Activated T-cell treated with anti-CD3 and anti-CD28 coated beads, Interleukin-2, amount 50 U/mL, for 24 hours (primary cell): ENCODE measurements at places on chromosomes 16 and 17.

GRCh38 chr16:58510097-58510775, 5.1 kb upstream of the SETD6 start:
- DNase-seq, result peak; percentile 23

GRCh38 chr17:6654841-6655731, 3.5 kb downstream of the C17orf100 start:
- no peak for DNase-seq

- DNase-seq, result no peak
Measured at GRCh38 chr17:7593296-7593695, 3.4 kb upstream of the SOX15 start.

DNA sequence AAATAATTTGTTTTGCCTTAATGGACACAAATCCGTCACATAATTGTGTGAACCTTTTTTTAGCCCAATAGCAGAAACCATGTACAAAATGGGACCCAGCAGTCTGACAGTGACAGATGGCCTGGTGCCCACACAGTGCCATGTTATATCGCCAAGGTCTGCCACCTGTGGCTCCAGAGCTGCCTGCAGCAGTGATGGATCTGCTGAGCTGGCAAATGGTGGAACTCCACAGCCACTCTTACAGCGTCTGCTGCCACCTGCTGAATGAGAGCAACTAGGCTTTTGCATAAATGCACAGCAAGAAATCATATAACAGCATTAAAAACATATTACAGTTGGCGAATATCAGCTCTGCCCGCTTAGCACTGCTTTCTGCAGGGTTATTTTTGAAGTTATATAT, 59.4 kb downstream of the NUP93 start:
- DNase-seq, result no peak

DNA sequence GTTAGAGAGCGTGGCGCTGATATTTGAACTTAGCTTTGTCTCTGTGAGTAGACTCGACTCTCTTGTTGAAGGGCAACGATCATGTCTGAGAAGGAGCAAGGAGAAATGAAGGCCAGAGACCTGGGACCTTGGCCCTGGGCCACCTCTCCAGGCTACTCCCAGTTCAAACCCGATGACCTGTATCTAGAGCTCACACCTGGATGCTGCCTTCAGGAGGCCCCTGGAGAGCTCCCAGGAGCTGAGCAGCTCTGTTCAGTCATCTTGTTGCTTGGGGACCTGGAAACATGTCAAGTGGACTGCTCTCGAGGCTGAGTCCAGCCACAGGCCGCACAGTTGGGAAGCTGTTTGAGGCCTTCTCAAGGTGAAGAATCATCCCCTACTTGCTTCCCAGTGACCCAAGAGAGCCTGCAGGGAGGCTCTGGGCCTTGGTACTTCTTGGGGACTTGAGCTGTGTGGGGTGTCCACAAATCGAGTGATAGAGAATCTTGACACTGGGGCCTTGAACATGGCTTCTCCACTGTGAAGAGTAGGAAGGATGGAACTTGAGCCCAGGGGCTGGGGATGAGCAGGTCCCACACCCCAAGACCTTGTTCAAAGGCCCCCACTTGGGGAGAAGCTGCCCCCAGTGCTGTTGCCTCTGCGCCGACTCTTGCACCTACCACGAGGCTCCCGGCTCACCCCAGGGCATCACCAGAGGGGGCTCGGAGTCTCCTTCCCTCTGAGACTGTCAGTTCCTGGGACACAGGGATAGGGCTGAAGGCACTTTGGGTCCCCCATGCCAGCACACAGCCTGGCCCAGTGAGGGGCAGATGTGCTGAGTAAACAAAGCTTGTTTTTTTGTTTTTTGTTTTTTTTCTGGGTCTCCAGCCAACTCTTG, 112.1 kb downstream of the IRX5 start:
- no peak for DNase-seq

DNA sequence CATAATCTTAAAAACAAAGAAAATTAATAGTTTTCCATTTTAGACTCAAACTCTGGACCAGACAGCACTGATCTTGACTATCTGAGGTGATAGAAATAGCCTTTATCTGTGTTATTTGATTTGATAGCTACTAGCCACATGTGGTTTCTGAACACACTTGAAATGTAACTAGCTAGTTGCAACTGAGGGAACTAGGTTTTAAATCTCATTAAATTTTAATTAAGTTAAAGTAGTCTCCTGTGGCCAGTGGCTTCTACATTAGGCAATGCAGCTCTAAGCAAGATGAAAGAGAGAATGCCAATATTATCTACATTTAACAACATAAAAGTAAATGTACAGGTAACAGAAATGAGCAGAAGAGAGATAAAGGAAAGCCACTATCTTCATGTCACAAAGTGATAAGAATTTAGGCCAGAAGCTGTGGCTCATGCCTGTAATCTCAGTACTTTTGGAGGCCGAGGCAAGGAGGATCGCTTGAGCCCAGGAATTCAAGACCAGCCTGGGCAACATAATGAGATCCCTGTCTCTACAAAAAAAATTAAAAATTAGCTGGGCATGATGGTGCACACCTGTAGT, 11.2 kb upstream of the SPN start:
- no peak for DNase-seq

- DNase-seq, result no peak
Measured at GRCh38 chr17:4574448-4575045, 9.8 kb upstream of the SMTNL2 start.

DNA sequence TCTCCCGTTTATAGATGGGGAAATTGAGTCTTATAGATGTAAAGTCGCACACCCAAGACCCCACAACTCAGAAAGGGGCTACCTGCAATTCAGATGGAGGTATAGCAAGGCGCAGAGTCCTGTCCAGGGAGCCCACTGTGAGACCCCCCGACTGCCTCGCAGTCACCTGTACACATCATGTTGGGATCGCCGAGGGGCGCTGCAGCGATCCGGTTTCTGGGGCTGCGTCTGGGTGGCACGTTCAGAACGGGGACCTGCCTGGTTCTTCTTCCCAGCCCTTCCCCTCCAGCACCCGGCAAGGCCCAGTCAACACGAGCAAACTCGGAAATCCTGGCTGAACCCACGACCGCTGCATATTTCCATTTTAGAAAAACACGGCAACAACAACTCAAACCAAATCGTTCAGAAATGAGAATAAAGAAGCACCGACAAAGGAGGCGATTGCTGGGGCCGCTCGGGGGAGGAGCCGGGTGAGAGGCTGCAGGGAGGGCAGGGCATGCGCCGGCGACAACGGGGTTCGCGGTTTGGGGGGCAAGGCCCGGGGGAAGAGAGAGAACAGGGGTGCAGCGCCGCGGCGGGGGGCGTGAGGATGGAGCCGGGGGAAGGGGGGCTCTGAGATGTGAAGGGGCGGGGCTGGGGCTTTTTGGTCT, 643 bp downstream of the HSDL1 start:
- DNase-seq, result peak; percentile 64

- no peak for DNase-seq
Measured at GRCh38 chr17:80869481-80870145, 122.0 kb upstream of the CHMP6 start.

- DNase-seq, result no peak
Measured at GRCh38 chr16:82509691-82510430, 116.9 kb upstream of the CDH13 start.

GRCh38 chr16:74868501-74868900, 93.9 kb upstream of the FA2H start:
- no peak for DNase-seq

GRCh38 chr16:48559462-48560211, 50.3 kb downstream of the N4BP1 start:
- no peak for DNase-seq

- no peak for DNase-seq
Measured at GRCh38 chr16:47888142-47888541, 267.7 kb downstream of the ABCC12 start.

- no peak for DNase-seq
Measured at GRCh38 chr16:24771132-24771778, 41.8 kb downstream of the TNRC6A start.

DNA sequence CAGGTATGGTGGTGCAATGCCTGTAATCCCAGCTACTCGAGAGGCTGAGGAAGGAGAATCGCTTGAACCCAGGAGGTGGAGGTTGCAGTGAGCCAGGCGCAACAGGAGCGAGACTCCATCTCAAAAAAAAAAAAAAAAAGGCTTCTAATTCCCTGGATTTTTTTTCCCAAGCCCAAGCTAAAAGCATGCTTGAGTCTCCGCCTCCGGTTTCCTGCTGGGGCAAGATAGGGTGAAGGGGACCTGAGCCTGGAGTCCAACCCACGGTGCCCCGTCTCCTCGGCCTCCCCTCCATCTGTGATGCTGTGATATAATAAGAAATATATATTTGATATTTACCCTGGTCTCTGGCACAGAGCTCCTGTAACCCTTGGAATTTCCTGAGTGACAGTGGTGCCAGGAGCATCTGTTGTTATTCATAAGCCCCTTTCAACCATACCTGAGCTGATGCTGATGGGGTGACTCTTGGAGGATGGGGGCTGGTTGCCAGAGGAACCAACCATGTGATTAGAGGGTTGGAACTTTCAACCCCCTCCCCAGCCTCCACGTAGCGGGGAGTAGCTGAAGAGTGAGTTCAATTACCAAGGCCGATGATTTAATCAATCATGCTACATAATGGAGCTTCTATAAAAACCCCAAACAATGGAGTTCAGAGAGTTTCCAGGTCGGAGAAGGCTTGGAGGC, 12.8 kb upstream of the TNK1 start:
- DNase-seq, result no peak

- DNase-seq, result no peak
Measured at GRCh38 chr17:60315650-60316049, 76.3 kb downstream of the USP32 start.

DNA sequence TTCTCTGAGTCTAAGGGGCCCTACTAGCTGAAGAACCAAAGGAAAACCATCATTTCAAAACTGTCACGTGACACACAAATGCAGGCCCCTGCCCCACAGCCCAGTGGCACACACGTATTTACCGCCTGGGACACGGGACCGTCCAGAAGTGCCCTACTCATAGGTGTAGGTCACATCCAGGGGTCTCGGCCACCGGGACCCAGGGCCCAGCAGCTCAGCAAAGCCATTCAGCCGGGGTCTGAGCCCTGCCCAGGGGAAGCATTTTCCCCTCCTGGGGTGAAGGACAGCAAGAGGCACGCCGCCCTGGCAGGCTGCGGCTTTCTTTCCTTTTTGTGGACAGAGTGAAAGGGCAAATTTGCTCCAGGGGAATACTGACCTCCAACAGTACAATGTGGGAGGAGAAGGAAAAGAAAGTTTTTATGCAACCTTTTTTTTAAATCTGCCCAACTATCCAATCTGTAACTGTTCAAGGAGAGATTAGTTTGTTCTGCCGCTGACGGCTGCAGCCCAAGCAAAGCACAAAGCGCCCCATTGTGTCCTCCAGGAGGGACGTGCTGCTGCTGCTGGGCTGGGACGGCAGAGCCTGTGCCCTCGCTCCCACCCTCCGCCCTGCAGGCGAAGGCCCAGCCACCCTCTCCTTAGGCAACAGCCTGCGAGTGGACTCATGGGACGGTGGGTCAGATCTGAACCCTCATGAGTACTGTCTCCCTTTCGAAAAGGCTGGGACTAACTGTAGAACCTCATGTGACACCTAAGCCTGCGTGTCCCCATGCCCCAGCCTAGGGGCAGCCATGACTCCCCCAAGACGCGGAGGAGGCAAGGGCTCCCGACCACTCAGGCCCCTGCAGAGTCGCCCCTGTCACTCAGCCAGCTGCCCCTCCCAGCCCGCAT, 21.3 kb downstream of the SLC7A5 start:
- DNase-seq, result no peak

DNA sequence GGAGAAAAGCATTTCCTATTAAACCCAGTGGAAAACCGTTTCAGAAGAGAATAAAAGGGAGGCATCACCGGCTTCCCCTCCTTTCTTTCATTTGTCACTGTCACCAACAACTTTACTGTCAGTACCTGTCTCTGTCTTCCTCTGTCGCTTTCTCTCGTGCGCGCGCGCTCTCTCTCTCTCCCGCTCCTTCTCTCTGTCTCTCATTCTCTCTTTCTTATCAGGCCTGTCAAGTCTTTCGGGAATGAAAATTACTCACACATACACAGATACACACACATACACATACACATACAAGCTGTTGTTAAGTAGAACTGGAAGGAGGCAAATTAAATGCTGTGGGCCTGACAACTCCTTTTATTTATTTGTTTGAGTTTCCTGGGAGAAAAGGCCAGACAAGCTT, 17.6 kb downstream of the MYOCD start:
- no peak for DNase-seq

DNA sequence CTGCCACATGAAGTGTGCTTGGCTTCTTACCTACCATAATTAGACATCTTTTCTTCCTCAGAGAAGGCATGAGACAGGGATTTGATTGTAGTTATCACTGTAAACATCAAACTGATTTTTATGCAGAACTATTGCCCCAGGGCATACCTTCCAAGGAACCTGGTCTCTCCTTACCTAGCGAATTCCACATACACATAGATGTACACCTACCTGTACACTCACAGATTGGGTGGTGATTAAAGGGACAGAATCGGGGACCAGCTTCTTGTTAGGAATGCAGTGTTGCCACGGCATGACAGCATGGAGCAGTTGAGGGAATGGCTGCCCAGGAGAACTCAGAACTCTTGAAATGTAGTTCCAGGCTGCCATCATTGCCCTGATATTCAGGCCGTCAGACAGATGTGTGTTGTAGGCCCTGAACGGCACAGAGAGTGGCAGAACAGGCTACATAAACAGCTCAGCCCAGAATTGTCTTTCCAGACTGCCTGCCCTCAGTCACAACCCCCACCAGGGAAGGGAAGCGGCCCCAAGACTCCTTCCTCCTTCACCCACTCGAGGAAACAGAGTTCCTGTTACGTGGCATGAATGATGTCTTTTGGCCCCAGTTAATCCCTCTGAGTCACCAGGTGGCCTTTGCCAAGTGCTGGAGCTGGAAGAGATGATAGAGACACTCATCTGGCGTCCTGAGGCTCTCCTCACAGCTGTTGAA, 17.8 kb upstream of the NAGLU start:
- DNase-seq, result no peak

GRCh38 chr16:69191136-69191535, 4.2 kb downstream of the SNTB2 start:
- no peak for DNase-seq

DNA sequence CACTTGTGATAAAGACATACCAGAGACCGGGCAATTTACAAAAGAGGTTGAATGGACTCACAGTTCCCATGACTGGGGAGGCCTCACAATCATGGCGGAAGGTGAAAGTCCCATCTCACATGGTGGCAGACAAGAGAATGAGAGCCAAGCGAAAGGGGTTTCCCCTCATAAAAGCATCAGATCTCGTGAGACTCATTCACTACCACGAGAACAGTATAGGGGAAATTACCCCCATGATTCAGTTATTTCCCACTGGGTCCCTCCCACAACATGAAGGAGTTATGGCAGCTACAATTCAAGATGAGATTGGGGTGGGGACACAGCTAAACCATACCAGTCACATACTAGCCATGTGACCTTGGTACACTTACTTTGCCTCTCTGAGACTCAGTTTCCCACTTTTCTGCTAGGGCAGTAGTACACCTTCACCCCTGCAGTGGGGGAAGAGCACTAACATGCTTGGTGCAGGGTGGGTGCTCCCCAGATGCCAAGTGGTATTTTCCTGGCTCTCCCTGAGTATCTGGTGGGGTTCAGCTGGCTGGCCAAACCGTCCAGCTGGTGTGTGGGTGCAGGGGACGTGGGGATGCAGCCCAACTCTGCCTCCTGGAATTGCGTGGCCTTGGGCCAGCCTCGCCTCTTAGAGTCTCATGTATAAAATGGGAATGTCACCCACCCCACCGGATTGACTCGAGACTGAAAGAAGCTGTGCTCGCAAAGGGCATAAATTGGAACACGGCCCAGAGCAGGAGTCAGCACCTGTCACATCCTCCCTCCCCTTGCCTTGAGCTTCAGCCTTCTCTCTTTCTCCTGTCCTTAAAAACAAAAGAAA, 364.1 kb downstream of the CPPED1 start:
- DNase-seq, result no peak

- DNase-seq, result no peak
Measured at GRCh38 chr16:62157544-62157943, 121.3 kb upstream of the CDH8 start.

- DNase-seq, result no peak
Measured at GRCh38 chr17:64401941-64402340, 11.3 kb upstream of the PECAM1 start.
